Prostate gland (tissue), 2 donors: ENCODE measurements at places on chromosomes 3 and 15. TPM values are rescaled to one million over a fixed set of nuclear protein-coding genes. Genes with fewer than 3 reads are reported as not detected.

GRCh38 chr3:156542101-156543042 is 12.5 kb downstream of the SSR3 start:
- no peak for DNase-seq

DNA sequence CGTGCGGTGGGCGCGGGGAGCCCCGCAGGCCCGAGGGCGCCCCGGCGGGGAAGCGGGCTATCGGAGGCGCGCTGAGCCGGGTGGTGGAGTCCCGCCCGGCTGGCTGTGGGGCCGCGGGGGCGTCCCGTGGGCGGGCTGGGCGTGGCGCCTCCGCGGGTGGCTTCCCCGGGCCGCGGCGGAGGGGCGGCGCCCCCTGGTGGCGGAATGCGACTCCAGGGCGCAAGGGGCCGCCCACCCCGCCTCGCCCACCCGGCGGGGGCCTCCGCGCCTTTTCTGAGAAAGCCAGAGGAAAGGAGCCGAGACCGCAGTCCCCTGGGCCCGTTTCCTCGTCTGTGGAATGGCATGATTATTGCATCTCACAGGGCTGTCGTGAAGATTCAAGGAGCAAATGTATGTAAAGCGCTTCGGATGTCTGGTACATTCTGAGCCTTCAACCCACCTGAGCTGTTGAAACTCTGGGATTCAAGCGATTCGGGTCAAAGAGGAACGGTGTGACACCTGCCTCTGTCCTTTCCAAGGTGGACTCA is 31.9 kb upstream of the RAB6B start:
- DNase-seq: peak; percentile 28

GRCh38 chr15:91867581-91868026 is 14.1 kb downstream of the SLCO3A1 start:
- peak; percentile 80 for DNase-seq

The MUC13 gene
- 1.3 TPM for total RNA-seq

DNA sequence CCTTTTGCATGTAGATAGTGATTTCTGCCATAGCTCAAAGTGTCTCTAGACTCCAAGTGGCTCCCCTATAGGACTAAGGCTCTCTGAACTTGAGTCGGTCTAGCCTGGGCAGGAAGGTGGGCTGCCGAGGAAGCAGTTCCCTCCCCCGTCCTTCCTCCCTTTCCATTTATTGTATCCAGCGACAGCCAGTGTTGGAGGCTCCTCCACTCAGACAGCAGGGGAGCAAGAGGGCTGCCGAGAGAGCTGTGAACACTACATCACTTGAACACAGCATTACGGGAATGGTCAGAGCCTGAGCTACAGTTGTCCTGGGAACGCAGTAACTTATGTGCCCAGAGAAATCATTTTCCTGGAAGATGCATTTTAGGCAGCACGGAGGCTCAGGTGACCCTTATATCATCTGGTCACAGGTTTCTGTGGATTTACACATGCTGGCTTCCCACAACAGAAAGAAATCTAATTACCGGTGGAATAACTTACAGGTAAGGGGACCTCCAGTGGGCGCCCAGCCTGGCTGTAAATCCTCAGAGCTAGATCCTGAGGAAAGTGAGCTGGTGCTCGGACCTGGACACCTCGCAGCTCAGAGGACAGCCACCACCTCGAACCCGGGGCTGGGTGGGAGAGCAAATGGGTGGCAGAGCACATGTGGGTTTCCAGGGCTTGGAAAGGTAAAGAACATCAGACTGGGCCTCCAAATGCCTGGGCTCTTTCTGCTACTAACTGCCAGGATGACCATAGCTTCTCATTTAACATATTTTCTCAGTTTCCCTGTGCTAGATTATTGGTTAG is 197.1 kb downstream of the UACA start:
- DNase-seq: no peak

DNA sequence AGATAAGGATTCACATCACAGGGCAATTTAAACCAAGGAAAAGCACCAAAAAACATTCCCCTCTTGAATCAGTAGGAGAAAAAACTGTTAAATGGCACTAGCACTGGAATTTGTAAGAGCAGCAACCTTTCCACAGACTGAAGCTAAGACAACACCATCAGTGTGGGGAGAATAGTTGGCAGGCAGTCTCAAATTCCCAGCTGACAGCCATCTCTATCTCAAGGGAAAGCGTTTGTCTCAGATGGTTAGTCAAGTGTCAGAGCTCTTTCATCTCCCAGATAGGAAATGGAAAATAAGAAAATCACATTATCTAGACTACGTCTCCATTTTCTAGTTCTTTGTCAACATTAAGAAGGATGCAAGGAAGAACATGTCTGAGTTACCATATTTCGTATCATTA is 228.7 kb downstream of the WDR72 start:
- no peak for DNase-seq

The SMCO1 gene
- total RNA-seq: not detected

The CSPG5 gene
- 1.2 TPM for total RNA-seq

The CISH gene
- 7.6 TPM for total RNA-seq

DNA sequence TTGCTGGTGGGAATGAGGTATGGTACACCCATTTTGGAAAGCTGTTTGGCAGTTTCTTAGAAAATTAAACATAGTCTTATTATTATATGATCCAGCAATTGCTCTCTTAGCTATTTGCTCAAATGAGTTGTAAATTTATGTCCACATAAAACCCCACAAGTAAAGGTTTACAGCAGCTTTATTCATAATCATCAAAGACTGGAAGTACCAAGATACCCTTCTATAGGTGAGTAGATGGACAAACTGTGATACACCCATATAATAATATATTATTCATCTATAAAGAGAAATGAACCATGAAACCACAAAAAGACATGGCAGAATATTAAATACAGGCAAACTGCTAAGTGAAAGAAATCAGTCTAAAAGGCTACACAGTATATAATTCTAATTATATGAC is 344.7 kb upstream of the CDIN1 start:
- DNase-seq: no peak

DNA sequence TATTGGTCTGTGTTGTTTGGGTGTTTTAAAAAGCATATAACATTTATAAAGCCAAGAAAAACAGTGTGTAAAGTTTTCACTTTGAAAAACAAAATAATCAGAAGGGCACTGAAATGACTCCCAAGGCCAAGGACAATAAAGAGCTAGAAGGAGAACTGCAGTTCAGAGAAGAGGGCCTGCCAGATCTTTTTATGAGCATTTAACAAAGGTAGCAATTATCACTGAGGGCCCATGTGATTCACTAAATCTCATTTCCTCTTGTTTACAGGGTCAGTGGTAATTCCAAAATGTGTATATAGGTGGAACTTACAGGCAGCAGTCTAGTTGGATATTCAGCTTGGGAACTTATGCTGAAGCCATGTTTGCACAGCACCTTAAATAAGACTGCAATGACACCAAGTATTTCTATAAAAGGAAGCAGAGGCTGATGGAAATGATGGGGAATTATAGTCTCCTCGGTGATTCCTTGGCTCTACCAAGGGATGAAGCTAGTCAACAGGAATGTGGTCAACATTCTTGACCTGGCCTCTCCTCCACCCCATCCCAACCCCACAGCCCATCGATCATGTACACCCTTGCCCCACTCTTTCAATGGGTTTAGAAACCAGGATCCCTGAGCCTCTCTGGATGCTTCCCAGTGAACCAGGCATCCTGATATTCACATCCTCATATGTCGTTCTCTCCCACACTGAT is 54.4 kb upstream of the THUMPD3 start:
- DNase-seq: no peak

DNA sequence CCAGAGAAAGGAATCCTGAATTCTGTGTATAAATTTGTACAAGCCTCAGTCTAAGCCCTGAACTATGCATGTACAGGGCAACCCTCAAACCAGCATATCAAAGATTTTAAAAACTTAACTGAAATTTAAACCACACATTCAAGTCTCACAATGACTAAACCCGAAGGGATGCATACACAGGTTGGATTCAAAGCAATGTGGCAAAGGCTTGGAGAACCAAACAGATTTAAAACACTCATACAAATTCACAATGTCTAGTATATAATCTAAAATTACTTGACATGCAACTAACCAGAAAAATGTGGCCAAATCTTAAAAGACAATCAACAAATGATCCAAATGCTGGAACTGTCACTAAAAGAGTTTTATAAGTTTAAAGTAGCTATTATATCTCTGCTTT is 36.4 kb downstream of the CEP152 start:
- DNase-seq: no peak

- no peak for DNase-seq
Observed at GRCh38 chr15:89442671-89443307, 53.6 kb downstream of the RHCG start.

DNA sequence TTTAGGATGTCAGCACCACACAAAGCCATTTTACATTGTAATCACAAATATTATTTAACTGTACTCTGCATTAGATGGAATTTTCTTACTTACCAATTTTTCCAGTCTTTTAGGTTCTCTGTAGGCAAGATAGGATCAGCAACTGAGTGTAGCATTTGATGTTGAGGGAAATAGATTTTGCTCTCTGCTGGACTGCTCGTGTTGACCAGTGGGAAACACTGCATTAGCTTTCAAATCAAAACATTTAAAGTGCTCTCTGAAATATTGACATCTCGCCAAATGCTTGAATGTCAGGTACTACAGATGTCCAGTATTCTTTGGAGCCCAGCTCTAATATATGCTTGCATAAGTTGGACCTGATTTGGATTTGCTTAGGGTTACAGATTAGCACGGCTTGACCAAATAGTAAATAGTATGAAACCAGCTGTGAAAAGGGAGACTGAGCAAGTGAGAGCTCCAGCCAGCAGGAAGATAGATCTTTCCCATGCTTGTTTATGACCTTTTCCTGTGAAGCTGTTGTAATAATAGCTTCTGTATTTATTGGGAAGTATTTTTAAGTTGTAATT is 29.5 kb downstream of the P2RY14 start:
- DNase-seq: no peak

DNA sequence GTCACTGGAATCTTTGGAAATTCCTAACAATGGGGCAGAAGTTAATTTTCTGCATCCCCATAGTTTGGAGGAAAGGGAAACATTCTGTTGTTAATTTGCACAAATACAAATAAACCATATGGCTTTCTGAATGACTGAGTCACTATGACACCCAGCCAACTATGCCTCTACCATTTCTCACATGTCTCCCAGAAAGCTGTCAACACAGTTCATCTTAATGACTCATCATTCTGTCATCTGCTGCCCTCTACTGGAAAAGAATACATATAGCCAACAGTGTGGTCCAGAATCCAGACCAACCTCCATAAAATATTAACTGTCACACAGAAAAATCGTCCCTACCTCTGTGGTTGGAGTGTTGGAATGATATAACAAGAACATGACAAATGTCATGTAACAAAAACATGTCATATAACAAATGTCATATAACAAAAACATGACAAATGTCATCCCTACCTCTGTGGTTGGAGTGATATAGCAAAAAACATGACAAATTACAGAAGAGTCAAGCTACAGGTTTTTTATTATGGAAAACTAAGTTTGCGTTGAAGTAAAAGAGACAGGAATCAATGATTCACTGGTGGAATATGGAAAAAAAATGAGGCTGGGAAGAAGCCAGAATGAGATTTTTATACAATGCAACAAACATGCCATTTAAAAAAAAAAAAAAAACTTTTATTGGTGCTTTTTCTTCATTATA is 47.7 kb upstream of the GYG1 start:
- DNase-seq: peak; percentile 26

GRCh38 chr3:28240441-28240840 is 978 bp upstream of the CMC1 start:
- DNase-seq: no peak

The C3orf49 gene
- total RNA-seq: not detected
